ENCODE measurements at places on chromosomes 16 and 17.

DNA sequence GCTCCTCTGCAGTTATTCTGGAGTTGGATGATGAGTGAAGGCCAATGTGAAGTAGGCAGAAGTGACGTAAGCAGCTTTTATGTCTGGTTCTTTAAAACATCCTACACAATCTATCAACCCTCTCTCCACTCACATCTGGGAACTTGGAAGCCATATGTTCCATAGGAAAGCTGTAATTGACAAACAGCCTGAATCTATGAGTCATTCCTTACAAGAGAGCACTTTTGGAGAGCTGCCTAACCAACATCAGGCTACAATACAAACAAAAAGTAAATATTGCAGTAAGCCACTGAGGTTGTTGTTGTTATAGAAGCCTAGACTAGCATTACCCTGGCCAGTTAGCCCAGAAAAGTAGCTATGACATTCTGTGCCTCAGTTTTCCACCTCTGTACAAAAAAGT, 5.9 kb downstream of the CCL7 start:
- DNase-seq: no peak

DNA sequence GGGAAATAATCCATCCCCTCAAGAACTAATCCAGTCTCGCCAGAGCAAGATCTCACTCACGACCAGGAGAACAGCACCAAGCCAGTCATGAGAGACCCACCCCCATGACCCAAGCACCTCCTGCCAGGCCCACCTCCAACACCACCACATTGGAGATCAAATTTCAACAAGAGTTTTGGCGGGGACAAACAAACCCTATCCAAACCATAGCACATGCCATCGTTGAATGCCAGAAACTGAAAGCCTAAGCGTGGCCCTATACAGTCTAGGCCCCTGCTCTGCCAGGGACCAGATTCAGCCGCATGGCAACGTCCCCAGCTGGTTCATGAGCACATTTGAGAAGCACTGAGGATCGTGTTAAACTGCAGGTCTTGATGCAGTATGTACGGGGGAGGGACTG, 57.3 kb downstream of the AXIN2 start:
- DNase-seq: no peak

- DNase-seq: no peak
Observed at GRCh38 chr17:72562615-72563188, 441.9 kb downstream of the SOX9 start.

GRCh38 chr17:61442878-61443474, 9.2 kb upstream of the TBX4 start:
- no peak for DNase-seq

- DNase-seq: peak; percentile 37
Observed at GRCh38 chr17:75639771-75640555, 6.7 kb downstream of the SMIM5 start.

GRCh38 chr16:86095906-86096485, 197.0 kb downstream of the IRF8 start:
- no peak for DNase-seq

GRCh38 chr17:17106756-17107155, 64.5 kb downstream of the MPRIP start:
- no peak for DNase-seq

DNA sequence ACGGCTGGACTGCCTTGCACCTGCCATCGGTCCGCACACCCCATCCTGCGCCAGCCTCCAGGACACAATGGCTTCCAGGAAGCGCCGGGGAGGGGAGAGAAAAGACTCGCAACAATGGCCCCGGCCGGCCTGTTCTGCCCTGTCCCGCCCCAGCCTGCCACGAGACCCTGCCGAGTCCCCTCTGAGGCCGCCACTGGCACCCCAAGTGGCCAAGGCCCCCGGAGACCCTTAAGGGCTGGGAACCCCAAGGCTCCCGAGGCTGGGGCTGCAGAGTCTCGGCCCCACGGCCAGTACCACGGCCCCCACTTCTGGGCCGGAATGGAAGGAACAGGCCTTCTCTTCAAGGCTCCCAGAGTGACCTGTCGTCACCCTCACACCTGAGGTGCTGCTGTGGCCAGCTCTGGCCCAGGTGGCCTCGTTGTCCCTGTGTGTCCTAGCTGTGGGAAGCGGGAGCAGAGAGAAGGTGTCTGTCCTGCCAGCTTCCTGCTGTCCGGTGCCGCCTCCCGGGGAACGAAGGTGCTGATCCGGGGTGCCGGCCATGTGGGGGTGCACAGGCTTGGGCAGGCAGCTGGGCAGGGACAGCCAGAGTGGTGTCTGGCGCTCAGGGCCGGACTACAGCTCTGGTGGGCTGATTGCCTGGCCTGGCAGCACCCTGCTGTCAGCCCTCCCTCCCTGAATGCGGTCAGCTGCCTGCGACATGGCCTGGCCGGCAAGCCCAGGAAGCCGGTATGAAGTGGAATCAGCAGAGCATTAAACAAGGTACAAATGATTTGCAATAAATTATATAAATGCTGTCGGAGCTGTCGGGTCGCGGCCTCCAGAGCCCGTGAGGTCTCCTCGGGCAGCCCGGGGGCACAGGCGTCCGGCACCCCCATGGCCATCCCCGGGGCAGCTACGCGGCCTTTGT, 8.2 kb upstream of the CACNA1H start:
- DNase-seq: no peak

GRCh38 chr17:37158290-37158689, 209.5 kb downstream of the AATF start:
- no peak for DNase-seq

DNA sequence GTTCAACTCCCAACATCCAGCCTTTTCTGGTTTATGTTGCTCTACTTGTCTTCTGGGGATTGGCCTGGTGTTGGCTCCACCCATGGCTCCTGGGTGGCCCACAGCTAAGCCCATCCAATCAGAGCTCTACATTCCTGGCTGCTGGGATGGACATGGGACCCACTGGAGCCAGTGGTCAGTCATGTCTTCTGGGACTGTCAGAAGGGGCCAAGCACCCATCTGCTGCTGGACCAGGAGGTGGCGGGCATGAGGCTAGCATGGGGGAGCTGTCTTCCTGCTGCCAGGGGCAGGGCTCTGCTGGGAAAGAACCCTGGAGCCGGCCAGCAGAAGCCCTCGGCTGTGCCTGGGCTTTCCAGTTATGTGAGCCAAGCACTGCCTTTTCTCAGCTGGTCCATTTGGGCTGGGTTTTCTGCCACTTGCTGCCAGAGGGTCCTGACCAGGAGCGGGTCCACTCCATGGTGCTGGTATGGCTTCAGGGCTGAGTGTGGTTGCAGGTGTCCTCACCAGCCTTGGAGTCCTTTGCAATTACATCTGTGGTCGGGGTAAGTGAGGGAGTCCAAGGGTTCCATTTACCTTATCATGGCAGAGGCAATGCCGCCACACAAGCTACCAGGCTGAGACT, 17.4 kb upstream of the ZNF469 start:
- no peak for DNase-seq

DNA sequence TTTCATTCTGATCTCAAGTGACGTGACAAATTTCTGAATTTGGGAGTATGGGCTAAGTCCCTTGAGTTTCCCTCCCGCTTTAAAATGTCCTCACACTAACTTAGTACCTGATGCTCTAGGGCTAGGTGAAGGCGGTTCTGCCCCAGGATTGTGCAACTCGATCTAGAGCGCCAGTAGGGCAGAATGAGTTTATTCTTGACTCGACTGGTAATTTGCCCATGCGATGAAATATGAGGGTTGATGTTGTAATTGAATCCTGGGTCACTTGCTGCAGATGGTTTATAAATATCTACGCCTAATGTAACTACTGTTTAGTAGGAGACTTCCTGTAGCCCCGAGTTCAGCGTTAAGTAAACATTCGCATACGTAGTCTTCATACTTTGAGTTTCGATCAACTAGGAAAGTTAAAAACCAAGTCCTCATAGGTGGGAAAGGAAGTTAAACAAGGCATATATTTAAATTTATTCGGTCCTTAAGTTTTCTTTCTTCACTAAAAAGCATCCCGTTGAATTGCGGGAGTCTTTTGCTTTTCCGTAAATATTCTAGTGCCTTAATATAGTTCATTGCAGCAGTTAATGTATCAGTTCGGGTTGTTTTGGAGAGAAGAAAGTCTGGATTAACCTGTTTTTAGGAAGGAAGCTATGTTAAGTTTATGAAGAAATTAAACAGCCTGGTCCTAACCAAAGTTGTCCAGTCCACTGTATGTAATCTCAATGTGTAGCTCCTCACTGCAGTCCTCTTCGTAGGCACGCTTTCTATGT, 1.6 kb downstream of the CTCF start:
- peak; percentile 74 for DNase-seq
